Ascending aorta (tissue), 2 donors: ENCODE measurements at places on chromosomes 7 and 10.

- no peaks in the 10 kb centered on the region for H3K27me3 ChIP-seq
- DNase-seq, result no peak
- H3K36me3 ChIP-seq, result no peaks in the 10 kb centered on the region
- H3K27ac ChIP-seq, result no peak overlapping the region
- no peak overlapping the region for H3K4me3 ChIP-seq
Observed at GRCh38 chr7:33964417-33965182, 59.3 kb downstream of the BMPER start.

DNA sequence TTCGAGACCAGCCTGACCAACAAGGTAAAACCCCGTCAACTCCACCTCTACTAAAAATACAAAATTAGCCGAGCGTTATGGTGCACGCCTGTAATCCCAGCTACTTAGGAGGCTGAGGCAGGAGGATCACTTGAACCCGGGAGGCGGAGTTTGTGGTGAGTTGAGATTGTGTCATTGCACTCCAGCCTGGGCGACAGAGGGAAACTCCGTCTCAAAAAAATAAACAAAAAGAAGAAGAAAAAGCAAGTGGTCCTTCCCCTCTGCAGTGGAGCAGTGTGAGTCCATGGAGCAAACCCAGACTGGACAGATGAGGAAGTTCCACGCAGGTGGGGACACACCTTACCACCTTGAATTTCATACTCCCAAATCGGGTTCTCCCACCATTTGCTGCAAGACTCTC, 13.1 kb upstream of the SERPINE1 start:
- no peak overlapping the region for H3K4me3 ChIP-seq
- H3K4me1 ChIP-seq, result peaks cover under 1% of the 10 kb centered on the region
- H3K27me3 ChIP-seq, result no peaks in the 10 kb centered on the region
- peak overlapping the region; percentile 67 for H3K27ac ChIP-seq
- DNase-seq, result no peak

DNA sequence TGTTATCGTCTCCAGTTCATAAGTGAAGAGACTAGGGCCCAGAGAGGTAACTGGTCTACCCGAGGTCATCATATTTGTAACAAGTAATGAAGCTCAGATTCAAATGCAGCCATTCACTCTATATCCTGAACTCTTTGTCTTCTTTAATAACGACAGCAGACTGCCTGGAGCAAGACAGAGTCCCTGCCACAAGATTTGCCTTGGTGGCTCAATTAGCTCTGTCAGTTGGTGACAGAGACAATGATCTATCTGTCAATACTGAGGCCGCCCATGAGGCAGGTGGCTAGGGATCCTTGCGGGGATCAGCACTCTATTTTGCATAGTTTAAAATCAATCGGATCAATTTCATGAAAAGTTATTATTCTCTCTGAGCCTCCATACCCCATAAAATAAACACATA, 43.9 kb downstream of the SH3PXD2A start:
- H3K27ac ChIP-seq, result no peak overlapping the region
- H3K36me3 ChIP-seq, result no peaks in the 10 kb centered on the region
- DNase-seq, result no peak
- no peaks in the 10 kb centered on the region for H3K27me3 ChIP-seq

GRCh38 chr10:34655286-34656170, 159.6 kb downstream of the PARD3 start:
- no peak overlapping the region for H3K4me3 ChIP-seq
- H3K4me1 ChIP-seq, result peaks cover 3% of the 10 kb centered on the region
- no peak overlapping the region for H3K27ac ChIP-seq
- no peaks in the 10 kb centered on the region for H3K27me3 ChIP-seq

DNA sequence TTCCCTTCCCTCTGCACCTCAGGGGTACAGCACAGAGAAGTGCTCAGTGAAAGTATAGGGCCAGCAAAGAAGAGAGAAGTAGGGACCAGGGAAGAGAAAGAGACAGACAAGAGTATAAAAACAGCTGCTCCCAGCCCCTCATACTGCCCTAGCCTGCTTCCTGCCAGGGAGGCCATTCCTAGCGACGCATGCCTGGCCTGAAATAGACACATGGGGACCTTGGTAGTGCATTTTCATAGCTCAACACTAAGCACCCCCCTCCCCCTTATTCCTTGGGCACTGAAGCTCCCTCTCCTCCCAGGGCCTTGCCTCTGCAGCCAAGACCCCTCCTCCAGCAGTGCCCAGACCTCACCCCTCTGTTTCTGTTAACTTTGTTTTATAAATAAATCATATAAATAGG, 64.7 kb downstream of the ZMIZ1 start:
- H3K27ac ChIP-seq, result no peak overlapping the region
- H3K4me3 ChIP-seq, result no peak overlapping the region
- no peak for DNase-seq
- no peaks in the 10 kb centered on the region for H3K27me3 ChIP-seq
- peaks cover 25% of the 10 kb centered on the region for H3K4me1 ChIP-seq

- H3K27me3 ChIP-seq, result no peaks in the 10 kb centered on the region
- no peak overlapping the region for H3K4me3 ChIP-seq
- peaks cover 13% of the 10 kb centered on the region for H3K4me1 ChIP-seq
- no peaks in the 10 kb centered on the region for H3K36me3 ChIP-seq
Observed at GRCh38 chr10:113017376-113017775, 67.3 kb downstream of the TCF7L2 start.

DNA sequence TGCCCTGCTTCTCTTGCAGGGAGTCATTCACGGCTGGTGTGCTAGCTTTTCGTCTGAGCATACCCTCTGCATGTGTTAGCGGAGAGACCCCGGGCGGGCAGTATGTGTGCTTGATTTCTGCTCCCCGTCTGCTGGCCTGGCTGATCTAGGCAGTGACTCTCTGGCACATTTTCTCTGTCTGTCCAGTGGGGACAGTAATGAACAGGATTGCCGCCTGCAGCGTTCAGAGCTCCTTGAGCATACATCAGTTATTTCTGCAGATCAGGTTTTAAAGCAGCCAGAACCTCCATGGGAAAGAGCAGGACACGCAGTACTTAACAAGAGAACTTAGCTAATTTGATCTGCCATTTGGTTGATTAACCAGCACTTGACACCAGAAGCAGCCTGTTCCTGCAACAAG, 242.5 kb downstream of the CELF2 start:
- H3K36me3 ChIP-seq, result peaks cover 15% of the 10 kb centered on the region
- DNase-seq, result no peak

GRCh38 chr7:39525926-39526325, 40.3 kb upstream of the YAE1 start:
- no peak overlapping the region for H3K4me3 ChIP-seq
- H3K27me3 ChIP-seq, result no peaks in the 10 kb centered on the region
- H3K4me1 ChIP-seq, result no peaks in the 10 kb centered on the region
- H3K36me3 ChIP-seq, result no peaks in the 10 kb centered on the region
- DNase-seq, result no peak

- H3K4me3 ChIP-seq, result no peak overlapping the region
- no peak for DNase-seq
- H3K27ac ChIP-seq, result no peak overlapping the region
- no peaks in the 10 kb centered on the region for H3K4me1 ChIP-seq
Observed at GRCh38 chr10:6069081-6069931, 7.1 kb upstream of the IL2RA start.

DNA sequence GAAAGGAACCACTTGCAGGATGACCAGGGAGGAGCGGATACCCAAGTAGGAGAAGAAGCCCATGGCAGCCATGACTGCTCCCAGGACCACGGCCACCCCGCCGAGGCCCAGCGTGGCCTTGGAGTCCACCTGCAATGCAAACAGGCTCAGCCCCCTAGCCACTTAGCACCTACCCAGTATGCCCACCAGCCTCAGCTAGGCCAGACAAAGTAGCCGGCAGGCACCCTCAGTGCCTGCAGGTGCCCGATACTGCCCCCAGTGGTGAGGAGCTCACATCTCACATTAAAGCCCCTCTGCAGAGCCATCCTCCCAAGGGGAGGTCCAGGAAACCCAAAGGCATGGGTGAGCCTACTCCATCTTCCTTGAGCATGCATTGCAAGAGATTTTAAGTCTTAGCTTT, 6.6 kb downstream of the NPC1L1 start:
- H3K4me3 ChIP-seq, result no peak overlapping the region
- H3K36me3 ChIP-seq, result no peaks in the 10 kb centered on the region
- H3K27ac ChIP-seq, result no peak overlapping the region
- no peaks in the 10 kb centered on the region for H3K27me3 ChIP-seq

DNA sequence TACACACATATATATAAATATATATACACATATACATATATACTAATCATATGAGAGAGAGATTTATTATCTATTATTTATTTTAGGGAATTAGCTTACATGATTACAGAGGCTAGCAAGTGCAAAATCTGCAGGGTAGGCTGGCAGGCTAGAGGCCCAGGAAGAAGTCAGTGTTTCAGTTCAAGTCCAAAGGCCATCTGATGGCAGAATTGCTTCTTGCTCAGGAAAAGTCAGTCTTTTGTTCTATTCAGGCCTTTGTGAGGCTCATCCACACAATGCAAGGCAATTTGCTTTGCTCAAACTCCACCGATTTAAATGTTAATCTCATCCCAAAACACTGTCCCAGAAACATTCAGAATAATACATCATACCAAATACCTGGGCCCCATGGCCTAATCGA, 2.6 kb upstream of the C10orf120 start:
- H3K36me3 ChIP-seq, result no peaks in the 10 kb centered on the region
- no peaks in the 10 kb centered on the region for H3K4me1 ChIP-seq
- no peak overlapping the region for H3K27ac ChIP-seq
- no peaks in the 10 kb centered on the region for H3K27me3 ChIP-seq
- no peak overlapping the region for H3K4me3 ChIP-seq
